ENCODE measurements at places on chromosomes 1 and 21.

GRCh38 chr21:45410865-45411809 is 6.2 kb downstream of the COL18A1 start:
- no peak for DNase-seq

DNA sequence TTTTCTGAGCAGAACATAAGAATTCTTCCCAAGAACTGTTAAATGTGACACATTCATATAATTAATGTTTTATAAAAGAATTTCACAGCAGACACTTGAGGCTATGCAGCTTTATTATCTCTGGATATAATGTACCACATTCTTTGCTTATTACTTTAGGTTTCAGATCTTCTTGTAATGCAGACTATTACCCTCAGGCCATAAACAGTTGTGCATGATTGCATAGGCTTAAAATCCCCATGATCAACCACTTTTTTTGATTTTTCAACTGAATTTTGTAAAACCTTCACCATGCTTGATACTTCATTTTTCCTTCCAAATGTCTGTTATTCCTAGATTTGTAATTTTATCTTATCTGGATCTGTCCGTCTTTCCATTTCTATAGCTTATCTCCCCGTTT is 1355.7 kb downstream of the BRINP3 start:
- DNase-seq: no peak

- no peak for DNase-seq
Measured at GRCh38 chr1:37157634-37158033, 123.3 kb upstream of the GRIK3 start.

DNA sequence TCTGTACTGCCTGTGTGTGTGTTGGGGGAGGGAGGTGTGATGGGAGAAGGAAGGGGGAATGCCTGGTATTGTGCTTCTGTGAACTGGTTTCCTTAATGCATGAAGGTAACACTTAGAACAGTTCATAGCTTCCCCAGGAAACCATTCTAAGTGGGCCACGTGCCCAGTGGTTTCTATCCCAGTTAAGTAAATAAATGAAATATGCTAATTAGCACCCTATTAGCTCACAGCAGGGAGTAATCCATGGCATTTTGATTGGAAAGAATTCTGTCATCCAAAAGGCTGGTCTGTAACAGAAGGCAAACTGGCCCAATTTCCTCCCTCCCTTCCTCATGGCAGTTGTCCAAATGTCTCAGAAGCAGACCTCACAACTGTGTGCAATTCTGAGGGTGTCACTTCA is 199.3 kb downstream of the TTLL7 start:
- DNase-seq: no peak

DNA sequence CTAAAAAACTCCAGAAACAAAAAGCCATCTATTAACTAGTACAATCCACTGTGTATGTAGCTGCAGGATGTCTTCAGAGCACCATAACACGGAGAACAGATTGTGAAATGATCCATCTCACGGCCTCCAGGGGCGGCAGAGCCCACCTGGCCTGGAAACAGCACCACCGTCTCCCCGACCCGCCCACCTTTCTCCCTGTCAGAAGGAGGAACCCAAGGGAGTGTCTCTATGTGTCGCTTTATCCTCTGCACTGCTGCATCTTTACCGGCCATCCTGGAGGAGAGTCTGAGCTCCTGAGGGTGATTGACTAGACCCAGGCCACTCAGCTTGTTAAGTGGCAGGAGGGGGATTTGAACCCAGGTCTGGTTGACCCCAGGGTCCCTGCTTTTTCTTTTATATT is 405.0 kb downstream of the MATN1 start:
- DNase-seq: no peak

DNA sequence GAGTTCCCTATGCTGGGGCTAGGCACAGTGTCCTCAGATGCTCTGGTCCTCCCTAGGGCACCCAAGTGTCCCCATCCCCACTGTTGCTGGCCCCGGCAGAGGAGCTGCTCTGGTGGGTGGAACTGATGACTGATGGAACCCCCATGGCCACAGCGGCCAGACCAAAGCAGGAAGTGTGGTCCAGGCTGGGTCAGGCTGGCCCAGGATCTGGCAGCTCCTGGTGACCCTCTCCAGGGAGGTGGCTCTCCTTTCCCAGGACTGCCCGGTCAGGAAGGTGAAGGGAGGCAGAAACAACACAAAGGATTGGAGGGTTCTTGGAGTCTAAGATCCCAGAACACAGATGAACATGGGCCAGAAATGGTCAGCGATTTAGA is 1.1 kb downstream of the NKAIN1 start:
- DNase-seq: no peak

DNA sequence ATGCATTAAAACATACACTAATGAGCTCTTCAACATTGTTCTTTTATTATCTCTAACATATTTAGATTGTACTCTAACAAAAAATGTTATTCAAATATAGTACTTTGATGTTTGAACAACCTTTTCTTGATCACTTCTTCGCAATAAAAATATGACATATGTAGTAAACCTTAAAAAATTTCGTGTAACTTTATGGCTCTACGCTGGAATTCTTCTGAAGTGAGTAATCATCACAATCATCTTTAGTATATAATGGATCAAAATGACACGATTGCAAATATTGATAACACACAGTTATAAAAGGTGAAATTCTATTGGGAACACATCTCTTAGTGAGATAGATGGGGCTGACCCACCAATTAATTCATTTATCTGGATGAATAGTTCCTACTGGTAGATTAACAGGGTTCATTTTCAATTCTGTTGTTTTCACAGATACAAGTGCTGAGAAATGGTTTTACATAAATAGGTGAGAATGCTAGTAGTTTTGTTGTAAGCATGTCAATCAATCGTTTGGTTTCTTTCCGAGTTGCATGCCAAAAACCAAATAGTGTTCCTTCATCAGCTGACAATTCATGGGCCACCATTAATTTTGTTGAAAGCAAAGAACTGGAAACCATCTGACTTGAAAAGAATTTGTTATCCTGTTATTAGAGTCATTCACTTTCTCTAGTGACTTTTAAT is 1.5 kb upstream of the ZMPSTE24 start:
- DNase-seq: no peak

DNA sequence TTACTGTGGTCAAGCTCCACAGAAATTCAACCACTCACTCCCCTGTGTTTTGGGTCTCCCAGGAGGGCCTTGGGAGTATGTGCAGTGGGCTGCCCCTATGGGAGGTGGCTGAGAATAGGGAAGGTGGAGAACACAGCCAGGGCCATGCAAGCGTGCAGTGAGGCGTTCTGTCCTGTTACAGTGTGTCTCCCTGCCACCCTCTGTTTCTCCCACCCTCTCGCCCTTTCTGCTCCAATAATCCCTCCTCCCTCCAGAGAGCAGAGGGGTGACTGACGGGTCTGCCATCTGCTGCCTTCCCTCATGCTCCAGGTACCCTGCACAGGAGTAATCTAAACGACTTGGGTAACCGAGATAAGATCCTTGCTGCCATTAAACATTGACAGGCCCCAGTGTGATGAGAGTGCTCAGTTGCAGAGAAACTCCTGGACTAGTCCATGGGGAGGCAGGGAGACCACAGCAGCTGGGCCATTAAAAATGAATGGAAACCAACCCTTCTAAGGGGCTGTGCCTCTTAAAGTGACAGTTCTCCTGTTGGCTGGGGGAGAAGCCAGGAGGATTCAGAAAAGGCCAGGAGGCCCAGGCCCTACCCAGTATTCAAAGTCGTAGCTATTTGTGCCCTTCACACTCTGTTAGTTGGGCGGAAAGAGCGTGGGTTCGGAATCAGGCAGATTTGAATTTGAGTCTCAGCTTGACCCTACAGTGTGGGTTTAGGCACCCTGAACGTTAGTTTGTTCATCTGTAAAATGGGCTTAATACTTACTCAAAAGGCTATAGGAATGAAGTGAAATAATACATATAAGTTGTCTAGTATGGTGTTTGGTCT is 22.4 kb upstream of the BTG2 start:
- DNase-seq: no peak

- no peak for DNase-seq
Measured at GRCh38 chr1:96980448-96980847, 258.9 kb downstream of the PTBP2 start.

GRCh38 chr1:78132948-78133322 is 87.2 kb downstream of the GIPC2 start:
- no peak for DNase-seq

DNA sequence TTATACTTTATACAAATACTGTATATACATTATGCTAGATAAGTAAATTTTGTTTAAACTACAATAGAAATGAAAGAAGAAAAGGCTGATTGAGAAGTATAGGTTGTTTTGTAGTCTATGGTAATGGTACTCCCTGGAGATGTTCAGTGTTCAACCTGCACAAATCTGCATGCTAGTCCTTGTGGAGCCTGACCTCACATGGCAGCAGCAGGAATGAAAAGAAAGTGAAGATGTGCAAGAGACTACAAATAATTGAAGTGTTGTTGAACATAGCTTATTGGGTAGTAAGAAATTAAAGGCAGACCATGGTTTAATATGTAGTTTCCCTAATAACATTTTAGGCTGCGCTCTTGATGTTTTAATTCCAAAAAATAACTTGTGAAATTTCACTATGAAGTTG is 201.2 kb downstream of the TGFB2 start:
- no peak for DNase-seq

DNA sequence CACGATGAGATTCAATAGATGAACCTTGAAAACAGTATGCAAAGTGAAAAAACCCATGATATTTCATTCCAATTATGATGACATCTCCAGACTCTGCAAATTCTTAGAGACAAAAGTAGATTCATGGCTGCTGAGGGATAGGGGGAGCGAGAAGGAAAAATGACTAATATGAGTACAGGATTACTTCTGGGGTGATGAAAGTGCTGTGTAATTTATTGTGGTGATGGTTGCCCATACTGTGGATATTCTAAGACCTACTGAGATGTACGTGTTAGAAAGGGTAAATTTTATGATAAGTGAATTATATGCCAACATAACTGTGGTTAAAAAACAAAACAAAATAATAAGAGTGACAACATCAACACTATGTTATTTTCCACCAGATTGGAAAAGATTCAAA is 18.9 kb upstream of the RGS7 start:
- no peak for DNase-seq

- no peak for DNase-seq
Measured at GRCh38 chr1:209593747-209594146, 10.2 kb downstream of the CAMK1G start.

DNA sequence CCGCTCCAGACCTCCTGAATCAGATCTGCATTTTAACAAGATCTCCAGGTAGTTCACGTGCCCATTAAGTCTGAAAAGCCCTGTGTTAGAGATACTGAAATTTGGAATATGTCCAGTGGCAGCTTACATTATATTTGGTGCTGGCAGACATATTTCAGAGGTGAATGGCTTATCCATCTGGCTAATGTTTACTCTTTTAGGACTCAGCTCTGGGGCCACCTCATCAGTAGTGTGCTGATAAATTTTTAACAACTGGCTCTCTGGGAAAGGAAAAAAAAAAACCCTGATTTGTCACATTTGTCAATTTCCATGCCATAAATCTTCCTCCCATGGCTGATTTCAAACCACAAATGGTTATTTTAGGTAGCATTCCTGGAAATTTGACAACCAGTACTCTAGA is 25.3 kb upstream of the SYT6 start:
- DNase-seq: no peak

- no peak for DNase-seq
Measured at GRCh38 chr1:76293831-76294230, 219.3 kb downstream of the ST6GALNAC3 start.

- DNase-seq: no peak
Measured at GRCh38 chr21:37561506-37561905, 194.9 kb downstream of the DYRK1A start.

DNA sequence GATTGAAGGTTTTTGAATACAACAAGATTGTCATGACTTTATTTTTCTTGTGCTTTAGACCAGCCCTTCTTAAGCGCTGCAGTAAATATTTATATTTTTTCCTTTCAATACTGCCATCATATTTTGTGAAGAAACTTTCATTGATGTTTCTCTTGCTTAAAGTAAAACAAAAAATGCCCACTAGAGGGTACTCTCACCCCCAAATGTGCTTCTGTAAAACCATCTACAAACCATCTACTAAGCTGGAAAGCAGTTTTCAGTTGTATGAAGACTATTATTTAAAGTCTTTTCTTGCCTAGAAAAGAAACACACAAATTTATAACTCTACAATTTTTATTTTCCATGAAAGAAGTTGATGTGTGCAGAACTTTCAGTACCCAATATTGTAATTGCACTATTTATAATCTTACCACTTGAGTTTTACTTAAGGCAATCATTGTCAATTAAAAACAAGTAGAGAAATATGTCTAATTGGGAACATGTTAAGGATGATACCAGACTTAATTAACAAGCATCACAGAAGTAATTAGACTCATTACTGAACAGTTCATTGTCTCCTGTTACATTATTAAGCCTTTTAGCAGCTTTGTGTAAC is 10.7 kb downstream of the LEPR start:
- no peak for DNase-seq

DNA sequence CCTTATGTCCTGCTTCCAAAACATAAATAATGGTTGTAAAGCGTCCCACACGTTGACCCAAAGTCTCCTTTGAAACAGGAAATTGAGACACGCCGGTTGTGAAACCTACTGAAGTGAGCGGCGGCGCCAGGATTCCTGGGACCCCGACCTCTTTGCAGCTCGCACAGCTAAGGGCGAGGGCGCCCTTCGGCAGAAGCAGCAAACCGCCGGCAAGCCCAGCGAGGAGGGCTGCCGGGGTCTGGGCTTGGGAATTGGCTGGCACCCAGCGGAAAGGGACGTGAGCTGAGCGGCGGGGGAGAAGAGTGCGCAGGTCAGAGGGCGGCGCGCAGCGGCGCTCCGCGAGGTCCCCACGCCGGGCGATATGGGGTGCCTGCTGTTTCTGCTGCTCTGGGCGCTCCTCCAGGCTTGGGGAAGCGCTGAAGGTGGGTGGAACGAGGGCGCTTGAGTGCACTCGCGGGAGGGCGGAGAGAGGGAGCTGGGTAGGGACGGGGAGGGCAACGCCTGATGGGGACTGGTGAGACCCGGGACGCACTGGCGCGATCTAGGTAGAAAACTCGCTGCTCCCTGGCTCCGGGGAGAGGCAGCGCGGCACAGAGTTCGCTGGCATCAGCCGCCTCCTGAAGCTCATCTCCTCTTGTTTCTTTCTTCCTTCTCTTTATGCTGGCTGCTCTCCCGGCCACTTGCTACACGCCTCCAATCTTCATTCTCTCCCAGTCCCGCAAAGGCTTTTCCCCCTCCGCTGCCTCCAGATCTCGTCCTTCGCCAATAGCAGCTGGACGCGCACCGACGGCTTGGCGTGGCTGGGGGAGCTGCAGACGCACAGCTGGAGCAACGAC is at the start of gene CD1D:
TSS of gene CD1D (plus strand) at position 155 of the 836 bp plus-strand sequence. CDS start at position 362, 207 bp downstream.
- no peak for DNase-seq

DNA sequence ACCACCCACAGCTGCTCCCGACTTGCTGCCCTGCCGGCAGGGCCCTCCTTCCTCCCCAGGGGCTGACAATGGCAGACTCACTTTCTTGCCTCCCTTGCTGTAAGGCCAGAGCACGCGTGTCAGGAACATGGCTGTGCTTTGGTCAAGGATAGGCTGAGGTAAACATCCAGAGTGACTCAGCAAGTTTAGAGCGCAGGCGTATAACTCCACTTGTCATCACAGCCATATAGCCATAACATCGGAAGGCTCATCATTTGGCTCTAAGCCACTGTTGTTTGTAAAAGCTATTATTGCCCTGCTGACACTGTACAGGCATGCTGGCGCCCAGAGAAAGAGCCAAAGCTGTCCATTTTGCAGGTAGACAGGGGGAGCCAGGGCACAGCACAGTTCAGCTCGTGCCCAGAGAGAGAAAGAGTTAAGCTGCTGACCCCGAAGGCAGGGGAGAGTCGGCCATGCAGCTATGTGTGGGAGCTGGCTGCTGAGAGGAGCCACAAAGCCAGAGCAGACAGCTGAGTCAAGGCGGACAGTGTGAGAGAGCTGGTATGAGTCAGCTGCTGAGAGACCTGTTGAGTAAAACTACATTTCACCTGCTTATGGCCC is 60.6 kb downstream of the GNG4 start:
- DNase-seq: no peak

- DNase-seq: no peak
Measured at GRCh38 chr1:226408285-226409184, 642 bp upstream of the PARP1 start.

Data from stimulated activated CD4-positive, alpha-beta T cell treated with anti-CD3 and anti-CD28 coated beads, Interleukin-4, amount 100 ng/mL, for 4 hours (primary cell).